H54 (cell line): ENCODE measurements at places on chromosomes 1 and 21.

GRCh38 chr1:9909234-9910046 is 629 bp downstream of the CTNNBIP1 start:
- no peak for DNase-seq

DNA sequence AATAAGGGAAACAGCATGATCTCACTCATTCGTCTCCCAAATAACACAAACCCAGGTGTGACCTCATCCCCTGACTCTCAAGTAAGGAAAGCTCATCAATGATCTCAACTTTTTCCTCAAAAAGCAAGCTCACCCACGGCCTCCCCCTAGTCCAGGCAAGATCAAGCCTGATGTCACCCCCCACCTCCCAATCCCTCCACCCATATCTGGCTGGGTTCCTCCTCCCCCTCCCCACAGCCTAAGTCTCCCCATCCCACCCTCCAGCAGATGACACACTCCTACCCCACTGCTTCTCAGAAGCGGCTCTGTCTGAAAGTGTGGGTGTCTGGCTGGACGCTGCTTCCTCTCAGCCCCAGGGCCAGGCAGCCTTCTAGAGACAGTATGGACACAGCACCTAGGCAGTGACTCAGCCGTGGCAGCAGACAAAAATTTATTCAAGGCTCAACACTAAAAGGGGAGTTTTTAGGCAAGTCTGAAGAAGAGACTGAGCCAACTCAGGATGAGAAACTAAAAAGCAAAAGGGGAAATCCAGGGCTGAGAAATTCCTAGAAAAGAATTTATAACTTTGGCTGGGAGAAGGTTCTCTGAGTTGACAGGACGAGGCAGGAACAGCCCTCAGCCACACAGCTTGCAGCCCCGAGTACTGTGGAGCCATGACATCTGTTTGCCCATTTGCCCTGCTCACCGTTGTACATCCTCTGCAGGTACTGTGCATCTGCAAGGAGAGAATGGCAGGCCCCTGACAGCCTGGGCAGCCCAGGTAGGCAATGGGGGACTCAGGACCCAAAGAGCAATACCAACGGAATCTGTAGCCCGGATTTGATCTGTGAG is 81.6 kb upstream of the LRRC8D start:
- peak; percentile 26 for DNase-seq

GRCh38 chr1:216805233-216805632 is 82.0 kb upstream of the ESRRG start:
- no peak for DNase-seq

DNA sequence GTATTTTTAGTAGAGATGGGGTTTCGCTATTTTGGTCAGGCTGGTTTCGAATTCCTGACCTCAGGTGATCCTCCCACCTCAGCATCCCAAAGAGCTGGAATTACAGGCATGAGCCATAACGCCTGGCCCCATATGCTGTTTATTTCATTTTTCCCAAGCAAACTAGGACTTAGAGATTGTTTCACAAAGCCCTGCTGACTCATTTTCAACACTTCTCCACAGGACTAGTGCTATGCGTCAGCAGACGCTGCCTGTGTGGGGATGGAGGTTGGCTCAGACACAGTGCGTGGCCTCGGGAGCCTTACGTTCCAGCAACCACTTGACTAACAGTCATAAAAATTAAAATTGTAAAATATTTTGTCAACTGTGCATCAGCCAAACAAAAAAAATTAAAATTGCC is 22.7 kb downstream of the PKNOX1 start:
- peak; percentile 82 for DNase-seq

GRCh38 chr1:178407655-178408054 is 89.1 kb downstream of the CLEC20A start:
- no peak for DNase-seq

DNA sequence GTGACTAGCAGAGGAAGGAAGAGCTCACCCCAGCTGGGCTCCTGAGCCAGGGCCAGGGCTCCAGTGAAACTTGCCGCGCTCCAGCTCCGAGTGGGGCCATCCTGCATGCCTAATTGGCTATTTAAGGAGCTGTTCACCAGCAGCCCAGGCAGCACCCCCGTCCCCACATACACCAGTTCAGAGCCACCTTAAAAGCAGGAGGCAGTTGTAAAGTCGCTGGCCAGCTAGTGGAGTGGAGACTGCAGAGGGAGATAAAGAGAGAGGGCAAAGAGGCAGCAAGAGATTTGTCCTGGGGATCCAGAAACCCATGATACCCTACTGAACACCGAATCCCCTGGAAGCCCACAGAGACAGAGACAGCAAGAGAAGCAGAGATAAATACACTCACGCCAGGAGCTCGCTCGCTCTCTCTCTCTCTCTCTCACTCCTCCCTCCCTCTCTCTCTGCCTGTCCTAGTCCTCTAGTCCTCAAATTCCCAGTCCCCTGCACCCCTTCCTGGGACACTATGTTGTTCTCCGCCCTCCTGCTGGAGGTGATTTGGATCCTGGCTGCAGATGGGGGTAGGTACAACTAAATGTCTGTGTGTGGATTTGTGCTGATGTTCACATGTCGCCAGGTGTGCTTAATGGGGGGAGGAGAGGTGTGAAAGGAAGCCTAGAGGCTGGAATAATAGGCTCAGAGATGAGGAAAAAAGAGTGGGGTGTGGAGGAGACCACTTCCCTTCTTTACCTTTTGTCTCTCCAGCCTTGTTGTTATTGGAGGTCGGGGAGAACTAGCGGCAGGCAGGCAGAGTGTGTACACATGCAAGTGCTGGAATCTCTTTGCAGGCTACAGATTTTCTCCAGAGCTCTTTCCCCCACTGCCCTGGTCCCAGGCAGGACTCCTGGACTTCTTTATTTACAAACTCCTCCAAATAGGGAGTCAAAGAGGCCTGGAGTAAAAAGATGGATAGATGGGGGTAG is at the start of gene CA14:
CA14 (plus strand) TSS at position 151 of the 962 bp plus-strand sequence; CDS start at position 506, 355 bp downstream.
- DNase-seq, result no peak

DNA sequence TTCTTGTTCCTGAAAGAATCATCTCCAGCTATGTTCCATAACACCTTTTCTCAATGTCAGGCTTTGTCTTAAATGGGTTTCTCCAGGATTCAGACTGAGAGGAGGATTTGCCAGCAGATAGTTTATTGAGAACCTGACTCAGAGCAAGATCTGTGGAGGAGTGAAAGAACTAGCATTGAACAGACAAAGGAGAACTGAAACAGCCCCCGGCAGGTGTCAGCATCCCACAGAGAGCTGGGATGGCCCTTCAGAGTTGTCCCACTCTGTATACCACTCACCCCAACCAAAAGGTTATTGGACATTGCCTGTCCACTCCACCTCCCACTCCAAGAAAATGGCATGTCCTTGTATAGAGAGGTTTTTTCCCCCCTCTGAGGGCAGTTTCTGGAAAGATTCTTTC is 270.7 kb downstream of the PAPPA2 start:
- DNase-seq, result no peak

DNA sequence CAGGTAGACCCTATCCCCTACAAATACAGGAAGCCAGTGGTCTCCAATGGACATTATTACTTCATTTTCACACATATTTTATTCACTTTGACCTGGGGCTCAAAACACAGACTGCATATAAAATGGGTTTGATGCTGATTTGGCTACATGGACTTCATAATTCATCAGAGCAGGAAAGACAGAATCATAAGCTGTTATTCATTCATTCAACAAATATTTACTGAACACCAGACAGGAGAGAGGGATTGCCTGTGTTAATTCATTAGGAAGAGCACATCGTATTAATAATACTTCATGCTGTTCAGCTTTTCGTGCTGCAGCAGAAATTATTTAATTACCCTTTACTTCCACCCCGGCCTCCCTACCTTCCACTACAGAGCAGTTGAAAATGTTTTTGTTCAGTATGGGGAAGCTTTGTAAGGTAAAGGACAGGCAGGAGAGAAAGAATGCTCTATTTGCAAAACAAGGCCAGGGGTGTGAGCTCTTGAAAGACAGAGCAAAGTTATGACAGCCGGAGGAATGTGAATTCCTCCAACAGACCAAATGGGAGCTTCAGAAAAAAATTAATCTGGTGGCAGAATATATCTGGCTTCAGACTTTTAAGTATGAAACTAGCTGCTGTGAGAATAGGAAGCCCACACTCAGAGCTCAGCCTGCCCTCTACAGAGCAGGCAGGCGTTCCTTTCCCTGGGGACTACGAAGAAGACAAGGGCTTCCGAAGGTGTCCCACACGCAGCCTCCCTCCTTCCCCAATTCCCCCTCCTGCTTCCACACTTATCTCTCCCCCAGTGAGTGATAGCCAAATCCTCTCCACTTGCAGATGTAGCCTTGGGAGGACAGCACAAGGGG is 58.0 kb downstream of the MDM4 start:
- DNase-seq, result no peak

DNA sequence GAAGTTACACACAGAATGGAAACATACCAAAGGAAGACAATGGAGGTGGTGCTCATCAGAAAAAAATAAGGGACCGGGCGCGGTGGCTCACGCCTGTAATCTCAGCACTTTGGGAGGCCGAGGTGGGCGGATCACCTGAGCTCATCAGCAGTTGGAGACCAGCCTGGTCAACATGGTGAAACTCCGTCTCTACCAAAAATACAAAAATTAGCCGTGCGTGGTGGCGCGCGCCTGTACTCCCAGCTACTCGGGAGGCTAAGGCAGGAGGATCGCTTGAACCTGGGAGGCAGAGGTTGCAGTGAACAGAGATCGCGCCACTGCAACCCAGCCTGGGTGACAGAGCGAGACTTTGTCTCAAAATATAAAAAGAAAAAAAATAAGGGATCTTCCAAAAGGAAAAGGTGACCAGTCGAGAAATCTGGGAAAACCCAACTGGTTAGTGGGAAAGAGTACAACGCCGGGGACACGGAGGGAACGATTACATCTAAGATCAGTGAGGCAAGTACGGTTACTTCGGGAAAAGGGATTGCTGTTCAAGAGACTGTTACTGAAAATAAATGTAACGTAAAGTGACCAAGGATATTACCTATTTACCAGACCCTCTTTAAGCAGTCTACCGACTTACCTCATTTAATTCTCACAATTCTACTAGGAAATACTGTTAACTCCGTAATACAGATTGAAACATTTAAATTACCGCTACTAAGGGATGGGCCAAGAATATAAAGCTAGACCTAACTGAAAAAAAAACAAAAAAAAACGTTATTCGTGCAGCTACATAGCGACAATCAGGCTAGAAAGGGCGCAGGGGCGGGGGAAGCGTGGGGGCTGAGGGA is 822 bp downstream of the CCT3 start:
- no peak for DNase-seq
